GM04504 (cell line): ENCODE measurements at places on chromosomes 16 and 17.

DNA sequence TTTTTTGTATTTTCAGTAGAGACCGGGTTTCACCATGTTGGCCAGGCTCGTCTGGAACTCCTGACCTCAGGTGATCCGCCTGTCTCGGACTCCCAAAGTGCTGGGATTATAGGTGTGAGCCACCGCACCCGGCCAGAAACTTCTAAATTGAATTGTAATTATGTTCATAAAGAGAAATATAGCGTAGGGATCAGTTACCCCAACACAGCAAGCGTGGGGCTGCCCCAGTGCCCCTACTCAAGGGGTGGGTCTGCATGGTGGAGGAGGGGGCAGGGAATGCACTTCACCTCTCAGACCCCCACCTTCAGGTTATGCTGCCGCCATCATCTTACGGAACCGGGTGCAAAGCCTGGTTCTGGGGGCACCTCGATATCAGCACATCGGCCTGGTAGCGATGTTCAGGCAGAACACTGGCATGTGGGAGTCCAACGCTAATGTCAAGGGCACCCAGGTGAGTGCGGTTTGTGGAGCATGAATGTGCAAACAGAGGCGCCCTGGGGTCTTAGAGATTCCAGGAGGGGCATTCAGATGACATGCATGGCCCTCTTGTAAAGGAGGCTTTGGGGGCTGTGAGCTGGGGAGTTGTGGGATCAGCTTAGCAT, 18.0 kb downstream of the ITGAM start:
- no peak for DNase-seq

DNA sequence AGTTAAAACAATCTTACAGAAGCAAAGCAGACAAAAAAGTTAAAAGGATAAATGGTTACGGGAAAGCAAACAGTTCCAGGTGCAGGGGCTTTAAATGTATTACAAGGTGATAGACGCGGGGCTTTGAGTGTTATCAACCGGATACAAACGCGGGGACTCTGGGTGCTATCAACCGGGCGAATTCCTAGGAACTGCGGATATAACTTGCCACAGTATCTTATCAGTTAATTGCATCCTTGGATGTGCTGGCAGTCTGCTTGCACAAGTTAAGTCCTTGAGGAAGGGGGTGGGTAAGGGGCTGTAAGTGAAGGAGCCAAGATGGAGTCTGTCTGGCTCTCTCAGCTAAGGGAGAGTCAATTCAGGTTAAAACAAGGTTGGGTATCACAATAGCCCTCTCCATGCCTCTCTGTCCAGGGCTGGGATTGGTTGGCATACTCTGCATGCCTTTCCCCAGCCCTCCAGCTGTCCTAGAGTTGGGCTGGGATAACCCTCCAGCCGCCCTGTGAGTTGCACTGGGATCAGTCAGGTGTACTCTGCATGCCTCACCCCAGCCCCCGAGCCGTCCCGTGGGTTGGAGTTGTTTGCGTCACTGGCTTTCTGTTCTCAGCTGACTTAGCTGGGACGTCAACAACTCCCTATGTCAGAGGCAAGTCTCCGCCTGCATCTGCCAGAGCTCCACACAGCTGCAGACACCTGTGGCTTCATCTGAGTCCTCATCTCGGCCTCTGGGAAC, 40.9 kb downstream of the TMEM235 start:
- DNase-seq = no peak

DNA sequence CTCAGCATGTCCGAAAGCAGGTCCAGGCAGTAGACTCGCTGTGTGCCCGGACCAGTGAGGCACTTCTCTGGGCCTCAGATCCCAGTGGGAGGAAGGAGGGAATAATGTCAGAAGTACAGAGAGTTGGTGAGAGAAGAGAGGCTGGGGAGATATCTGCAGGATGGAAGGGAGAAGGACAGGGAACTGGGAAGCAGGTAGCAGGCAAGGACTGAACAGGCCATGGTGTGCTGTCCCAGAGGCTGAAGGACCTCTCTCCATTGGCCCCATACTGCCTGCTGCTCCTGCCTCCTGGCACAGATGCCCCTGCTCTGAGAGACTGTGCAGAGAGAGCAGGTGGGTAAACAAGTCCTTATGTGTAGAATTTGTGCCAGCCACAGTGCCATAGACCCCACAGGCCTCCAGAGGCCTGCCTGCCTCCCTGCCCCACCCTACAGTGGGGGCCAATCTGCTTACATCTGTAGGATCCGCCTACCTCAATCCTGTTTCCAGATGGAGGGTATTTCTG, 34.2 kb upstream of the CRHR1 start:
- DNase-seq = no peak

DNA sequence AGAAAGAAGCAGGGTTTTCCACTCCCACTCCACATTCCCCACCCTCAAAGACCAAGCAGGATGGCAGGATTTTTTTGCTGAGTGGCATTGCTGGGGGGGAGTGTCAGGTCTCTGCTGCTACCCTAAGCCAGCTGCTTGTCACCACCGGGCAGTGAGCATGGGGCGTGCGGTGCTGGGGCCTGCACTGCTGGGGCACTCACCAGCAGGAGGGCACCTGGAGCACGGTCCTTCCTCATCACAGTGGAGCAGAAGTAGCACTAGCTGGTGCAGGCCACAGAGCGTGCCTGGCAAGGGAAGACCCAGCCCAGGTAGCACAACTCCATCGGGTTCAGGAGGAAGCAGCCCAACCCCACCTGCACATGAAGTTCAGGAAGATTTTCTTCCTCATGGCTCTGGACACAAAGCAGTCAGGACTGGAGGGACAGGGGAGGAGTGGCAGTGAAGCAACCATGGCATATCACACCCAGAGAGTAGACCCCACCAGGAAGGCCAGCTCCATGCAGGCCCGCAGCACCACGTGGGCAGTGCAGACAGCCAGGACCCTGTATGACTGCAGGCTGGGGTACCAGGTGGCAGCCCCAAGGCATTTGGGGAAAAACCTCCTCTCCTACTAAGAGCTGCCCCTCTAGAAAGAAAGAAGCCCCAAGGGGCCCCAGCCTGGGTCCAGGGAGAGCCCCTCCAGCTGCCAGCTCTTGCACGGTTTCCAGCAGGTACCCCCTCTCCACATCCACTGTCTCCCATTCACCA, 16.7 kb upstream of the MYO18A start:
- no peak for DNase-seq

- no peak for DNase-seq
Measured at GRCh38 chr16:9909072-9909825, 273.0 kb downstream of the GRIN2A start.

DNA sequence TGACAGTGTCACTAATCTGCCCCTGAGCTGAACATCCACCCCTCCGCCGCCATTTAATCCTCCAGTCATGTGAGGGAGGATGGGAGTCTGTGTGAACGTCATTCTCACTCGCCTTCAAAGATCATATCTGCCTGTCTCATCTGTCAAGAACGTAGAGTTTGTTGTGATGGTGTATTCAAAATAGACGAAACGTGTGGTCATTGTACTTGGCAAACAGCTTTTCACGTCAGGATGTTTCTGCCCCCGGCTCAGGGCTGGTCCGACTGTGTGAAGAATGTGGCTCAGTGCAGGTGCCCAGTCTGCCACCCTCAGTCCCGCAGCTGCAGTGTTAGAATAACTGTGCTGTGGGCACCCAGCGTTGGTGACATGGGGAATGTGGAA, 148.0 kb downstream of the KCNJ12 start:
- DNase-seq = no peak

DNA sequence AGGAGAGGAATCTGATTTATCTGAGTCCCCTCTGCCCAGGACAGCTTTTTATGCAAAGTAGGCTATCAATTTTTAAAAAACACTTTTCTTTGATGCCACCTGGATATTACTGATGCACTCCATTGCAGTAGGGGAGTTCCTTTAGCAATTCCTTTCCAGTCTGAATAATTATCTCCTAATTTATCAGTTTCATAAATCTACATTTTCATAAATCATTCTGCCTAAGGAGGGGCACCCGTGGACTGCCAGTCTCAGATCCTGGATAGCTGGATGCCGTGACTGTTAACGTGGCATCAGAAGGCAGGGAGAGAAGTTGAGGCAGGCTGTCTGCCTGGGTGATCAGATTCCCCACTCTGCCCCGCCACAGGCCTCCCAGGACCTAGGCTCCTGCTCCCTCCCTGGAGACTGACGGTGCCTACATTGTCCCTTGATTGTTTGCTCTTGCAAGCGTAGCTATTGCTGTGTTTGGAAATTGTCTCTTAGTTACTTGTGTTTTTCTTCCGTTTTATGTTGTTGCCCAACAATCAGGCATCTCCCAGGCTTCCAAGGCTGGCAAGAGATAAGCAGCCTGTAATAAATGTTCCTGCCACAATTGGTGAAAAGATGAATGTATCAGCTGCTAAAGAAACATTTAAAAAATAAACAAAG, 75.2 kb downstream of the KATNIP start:
- DNase-seq = peak; percentile 35

DNA sequence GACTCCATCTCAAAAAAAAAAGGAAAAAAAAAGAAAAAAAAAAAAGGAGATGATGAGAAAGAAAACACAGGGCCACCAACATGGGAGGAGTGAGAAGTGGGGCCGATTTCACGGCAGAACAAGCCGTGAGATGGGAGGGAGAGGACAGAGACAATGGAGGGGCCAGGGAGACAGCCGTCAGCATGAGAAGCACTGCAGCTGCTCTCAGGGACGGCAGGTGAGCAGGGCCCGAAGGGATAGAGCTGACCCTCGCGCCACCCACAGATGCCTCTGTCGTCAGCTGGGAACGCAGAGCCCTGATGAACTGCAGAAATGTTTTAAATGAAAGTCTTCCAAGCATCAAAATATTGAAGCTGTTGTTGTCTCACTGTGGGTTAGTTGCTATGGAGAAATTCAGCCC, 20.3 kb downstream of the PITPNM3 start:
- DNase-seq = no peak
